ENCODE measurements at places on chromosomes 3 and 15. TPM values are rescaled to one million over a fixed set of nuclear protein-coding genes. Genes with fewer than 3 reads are reported as not detected.
A peak's percentile ranks its signal among the peaks of the same experiment; 100 is the strongest.

DNA sequence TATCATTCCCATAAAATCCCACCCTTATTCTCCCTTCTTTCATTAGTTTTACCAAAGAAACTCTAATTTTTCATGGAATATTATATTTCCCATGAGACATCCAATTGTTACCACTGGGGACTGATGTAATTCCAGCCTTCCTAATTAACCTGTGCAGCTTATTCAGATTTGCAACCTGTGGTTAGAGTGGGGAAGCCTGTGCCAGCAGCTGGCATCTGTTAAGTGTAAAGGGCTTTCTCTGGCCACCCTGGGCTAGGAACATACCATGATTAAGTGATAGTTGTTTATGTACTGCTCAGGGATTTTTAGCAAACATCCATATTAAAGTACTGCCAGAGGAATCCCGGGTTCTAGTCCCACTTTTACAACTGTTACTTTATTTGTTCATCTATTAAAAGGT is 78.2 kb downstream of the TPRG1 start:
- DNase-seq: no peak

The RAP2B gene
- 13.7 TPM for total RNA-seq

GRCh38 chr3:127374086-127375010 is 86.5 kb upstream of the PRR20G start:
- DNase-seq: peak; percentile 62

- DNase-seq: no peak
Measured at GRCh38 chr3:194057570-194058188, 78.3 kb upstream of the HES1 start.

The RASGRP1 gene
- total RNA-seq: 15.0 TPM

The RNU5B-1 gene
- not detected for total RNA-seq

The PCSK6 gene
- 35.0 TPM for total RNA-seq
